ENCODE measurements at places on chromosomes 3 and 15.

DNA sequence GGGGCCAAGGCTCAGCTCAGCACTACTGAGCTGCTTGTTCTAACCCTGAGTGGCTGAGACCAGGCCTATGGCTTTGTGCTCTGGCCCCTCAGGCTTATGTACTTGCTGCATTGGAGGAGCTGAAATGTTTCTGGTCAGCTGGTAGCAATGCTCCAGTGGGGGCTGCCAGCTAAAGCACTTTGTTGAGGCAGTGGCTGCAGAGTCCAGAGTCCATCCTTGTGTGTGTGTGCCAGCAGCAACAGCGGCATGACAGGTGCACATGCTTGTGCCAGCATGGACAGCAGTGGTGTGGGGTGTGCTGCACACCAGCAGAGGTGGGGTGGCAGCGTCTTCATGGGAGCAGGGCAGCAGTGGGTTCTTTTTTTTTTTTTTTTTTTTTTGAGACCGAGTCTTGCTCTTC lies 169.1 kb downstream of the VPS8 start:
- DNase-seq, result no peak

DNA sequence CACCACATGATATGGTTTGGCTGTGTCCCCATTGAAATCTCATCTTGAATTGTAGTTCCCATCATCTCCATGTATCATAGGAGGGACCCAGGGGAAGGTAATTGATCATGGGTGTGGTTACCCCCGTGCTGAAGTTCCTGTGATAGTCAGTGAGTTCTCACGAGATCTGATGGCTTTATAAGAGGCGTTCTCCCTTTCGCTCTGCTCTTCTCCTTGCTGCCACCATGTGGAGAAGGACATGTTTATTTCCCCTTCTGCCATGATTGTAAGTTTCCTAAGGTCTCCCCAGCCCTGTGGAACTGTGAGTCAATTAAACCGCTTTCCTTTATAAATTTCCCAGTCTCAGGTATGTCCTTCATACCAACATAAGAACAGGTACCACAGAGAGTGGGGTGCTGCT lies 21.9 kb downstream of the OSTN start:
- no peak for DNase-seq

GRCh38 chr15:29034151-29034550 lies 148.4 kb downstream of the APBA2 start:
- DNase-seq, result no peak

DNA sequence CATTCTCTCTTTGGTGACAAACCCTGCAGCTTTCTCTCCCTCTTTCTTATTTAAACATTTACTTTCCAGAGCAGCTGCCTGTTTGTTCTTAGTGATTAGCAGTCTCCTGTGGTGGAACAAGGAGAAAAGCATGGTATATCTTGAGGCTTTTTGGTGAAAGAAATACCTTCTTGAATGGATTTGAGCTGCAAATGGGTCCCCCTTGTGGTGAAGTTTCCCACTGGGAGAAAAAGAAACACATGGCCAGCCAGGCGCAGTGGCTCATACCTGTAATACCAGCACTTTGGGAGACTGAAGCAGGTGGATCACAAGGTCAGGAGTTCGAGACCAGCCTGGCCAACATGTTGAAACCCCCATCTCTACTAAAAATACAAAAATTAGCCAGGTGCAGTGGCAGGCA lies 48.3 kb upstream of the ACP3 start:
- DNase-seq, result no peak

- DNase-seq, result no peak
These were observed 176.3 kb downstream of the ZMAT3 start for GRCh38 chr3:178895178-178895789.

DNA sequence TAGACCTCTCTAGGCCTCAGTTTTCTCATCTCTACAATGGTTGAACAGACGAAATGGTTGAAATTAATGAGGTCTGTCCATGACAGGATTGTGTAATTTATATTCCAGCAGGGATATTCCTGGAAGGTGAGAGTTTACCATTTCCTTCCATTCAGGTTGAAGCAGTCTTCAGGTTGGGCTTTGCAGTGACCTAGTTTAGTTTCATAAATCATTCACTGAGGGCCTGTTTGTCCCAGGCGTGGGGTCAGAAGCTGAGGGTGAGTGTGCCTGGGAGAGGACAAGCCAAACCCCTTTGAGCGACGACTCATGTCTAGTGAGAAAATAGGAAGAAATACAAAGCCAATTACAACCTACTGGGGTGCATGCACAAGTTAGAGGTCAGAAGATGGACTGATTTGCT lies 57.2 kb upstream of the CACNA2D3 start:
- no peak for DNase-seq

GRCh38 chr3:169489775-169490546 lies 173.6 kb downstream of the MECOM start:
- no peak for DNase-seq

DNA sequence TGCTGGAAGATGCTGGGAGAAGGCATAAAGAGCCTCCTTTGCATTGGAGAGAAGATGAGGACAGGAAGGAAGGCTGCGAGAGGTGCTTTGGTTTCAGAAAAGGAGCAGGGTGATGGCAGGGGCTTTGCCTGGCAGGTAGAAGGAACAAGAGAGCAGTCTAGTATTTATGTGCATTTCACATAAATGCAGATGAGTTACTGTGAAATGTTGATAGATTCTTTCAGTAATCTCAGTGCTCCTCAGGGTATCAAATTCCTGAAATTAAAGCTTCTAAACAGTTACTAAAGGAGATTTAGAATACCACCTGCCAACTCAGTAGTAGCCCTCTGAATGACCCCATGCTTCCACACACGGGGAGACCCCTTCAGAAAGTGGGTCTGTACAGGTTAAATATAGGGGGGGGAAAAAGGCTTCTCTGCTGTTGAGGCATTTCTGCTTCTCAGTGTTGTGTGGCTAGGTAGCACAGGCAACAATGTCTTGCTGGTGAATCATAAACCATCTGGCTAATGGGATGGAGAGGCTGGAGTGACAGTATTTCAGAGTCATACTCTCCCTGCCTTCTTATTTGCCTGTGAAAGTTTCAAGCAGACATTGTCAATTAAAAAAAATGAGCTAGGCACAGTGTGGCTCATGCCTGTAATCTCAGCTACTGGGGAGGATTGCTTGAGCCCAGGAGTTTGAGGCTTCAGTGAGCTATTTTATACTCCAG lies 14.3 kb upstream of the FBXL22 start:
- no peak for DNase-seq

DNA sequence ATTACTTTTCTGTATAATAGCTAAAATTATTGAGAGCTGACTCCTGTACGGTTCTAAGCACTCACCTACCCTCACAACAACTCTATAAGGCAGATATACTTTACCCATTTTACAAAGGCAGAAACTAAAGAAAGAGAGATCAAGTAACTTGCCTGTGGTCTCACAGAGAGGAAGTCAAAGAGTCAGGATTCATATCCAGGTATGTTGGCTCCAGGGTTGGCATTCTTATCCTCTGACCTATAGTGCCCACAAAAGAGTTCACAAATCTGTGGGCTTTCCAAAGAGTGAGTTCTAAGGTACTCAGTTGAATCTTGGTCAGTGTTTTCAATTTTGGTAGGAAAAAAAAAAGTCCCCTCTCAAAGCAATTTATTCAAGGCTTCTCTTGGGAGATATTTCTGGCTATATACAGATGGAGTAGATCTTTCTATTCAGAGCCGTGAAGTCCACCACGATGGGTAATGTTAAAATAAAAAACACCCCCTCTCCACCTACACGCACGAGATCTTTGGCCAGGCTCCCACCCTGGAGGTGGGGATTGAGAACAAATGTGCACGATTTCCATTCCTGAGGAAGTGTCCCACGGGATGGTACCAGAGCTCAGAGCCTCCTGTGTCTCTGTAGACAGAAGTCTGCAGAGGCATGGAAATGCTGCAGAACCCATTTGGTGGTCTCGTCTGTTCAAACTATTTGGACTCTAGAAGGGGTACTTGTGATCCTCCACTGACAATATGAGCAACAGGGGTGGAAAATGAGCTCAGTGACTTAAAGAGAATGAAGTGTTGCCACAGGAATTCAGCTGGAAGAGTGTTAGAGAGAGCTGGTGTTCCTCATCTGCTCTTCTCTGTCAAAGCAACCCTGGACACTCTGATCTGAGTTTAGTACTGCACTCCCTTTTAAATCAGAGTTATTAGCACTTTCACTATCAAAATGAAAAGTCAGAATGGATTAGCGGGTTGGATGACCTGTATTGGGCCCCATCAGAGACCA lies 212.1 kb upstream of the EIF1B start:
- no peak for DNase-seq

- DNase-seq, result no peak
These were observed 132.5 kb upstream of the THBS1 start for GRCh38 chr15:39448409-39448808.

GRCh38 chr15:65134538-65134937 lies 930 bp upstream of the PDCD7 start:
- DNase-seq, result no peak

GRCh38 chr3:30609930-30610701 lies 3.7 kb downstream of the TGFBR2 start:
- no peak for DNase-seq

DNA sequence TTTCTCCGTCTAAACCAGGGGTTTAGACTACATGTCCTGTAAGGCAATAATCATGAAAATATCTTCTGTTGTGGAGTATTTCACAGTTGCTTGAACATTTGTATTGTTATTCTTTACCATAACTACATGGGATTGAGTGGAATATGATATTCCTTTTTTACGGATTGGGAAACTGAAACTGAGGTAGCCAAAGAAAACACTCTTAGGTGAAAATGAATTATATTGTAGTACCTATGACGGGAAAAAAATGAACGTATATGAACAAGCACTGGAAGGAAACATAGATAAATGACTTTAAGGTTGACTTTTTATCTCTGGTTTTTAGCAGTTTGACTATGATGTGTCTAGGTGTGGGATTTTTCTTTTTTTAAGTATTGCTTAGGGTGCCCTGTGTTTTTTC lies 35.6 kb downstream of the MAP2K1 start:
- no peak for DNase-seq

- no peak for DNase-seq
These were observed 135.3 kb downstream of the FNDC3B start for GRCh38 chr3:172174513-172175253.

- no peak for DNase-seq
These were observed 6.6 kb downstream of the PPCDC start for GRCh38 chr15:75030023-75030413.

DNA sequence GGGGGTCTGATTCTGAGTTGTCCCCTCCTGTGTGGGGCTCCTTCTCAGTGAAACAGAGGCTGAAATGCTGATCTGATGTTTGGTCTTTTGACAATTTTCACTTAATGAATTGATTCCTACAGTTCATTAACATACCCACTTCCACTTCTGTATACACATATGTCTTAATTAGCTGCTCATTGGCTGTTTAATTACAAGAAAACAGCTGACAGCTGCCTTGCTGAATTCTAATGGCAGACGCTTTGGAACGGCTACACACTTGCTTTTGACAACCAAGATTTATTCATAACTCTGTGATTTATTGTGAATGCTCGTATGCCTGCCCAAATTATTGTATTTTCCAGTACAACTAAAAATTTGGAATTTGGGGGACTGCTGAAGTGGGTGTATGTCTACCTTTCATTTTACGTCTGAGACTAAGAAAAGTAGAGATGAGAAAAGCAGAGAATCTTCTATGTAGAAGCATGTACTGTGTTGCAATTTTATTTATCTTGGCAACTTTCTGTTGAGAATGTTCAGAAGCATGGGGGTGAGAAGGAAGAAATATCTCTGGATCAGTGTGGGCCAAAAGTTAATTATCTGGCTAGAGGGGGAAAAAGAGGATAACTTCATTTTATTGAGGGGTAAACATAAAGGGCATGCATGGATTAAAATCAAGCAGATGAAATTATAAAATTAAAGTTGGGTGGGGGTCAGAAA lies 46.5 kb upstream of the ICE2 start:
- no peak for DNase-seq

DNA sequence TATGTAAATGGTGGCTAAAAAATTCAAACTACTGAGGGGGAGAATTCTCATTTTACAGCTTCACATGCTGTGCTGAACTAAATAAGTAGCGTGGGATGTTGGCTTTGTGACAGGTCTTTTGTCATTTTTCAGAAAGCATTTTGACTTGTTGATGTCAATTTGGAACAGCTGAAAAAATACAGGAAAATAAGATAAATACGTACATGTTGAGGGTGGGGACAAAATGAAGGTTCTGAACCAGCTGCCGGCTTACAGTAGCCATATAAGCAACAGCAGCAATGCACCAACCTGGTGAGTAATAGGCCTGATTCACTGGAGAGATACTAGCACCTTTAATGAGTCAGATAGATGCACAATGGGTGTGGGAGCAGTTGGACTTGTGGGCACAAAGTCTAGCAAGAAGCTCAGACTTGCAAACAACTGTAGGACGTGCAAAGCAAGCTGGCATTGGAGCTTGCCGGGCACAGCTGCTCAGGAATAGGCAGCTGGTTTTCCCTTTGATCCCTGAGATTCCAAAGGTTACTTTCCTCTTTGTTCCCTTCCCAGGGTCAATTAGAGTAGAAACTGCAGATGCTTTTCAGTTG lies 12.9 kb downstream of the B3GNT5 start:
- DNase-seq, result no peak

GRCh38 chr15:48109212-48109611 lies 11.6 kb upstream of the SLC24A5 start:
- no peak for DNase-seq

DNA sequence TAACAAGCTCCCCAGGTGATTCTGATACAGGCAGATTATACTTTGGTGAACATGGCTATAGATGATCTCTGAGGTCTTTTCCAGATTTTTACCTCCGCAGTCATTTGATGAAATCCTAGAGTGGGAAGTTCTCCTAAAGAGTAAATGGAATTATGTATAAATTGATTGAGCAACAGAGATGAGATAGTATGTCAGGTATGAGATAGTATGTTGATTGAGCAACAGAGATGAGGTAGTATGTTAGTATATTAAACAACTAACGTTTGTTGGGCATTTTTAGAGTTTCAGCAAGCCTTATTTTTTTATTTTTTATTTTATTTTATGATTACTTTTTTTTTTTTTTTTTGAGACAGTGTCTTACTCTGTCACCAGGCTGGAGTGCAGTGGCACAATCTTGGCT lies 265.0 kb upstream of the SOX2 start:
- no peak for DNase-seq

- DNase-seq, result no peak
These were observed 103.3 kb downstream of the WDR76 start for GRCh38 chr15:43930079-43930478.

DNA sequence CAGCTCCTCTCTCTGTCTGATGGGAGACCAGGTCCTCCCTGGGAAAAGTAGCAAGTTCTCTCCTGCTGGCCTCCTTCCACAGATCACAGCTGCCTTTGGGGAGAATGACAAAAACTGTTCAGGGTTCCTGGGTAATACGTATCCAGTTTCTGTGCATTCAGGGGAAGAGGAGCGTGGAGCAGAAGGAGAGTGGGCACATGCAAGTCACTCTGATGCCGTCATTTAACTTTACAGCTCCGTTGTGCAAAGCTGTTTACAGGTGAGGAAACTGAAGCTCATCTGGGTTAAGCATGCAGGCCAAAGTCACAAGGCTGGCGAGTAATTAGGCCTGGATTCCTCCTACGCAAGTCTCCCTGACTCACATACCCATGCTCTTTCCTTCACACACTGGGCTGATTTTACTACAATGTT lies 7.5 kb upstream of the TM4SF1 start:
- DNase-seq, result no peak

- DNase-seq, result no peak
These were observed 69.4 kb downstream of the OSBPL10 start for GRCh38 chr3:31911643-31912042.

- no peak for DNase-seq
These were observed 271.5 kb upstream of the COL8A1 start for GRCh38 chr3:99366663-99367429.

GRCh38 chr3:111519178-111519855 lies 22.7 kb upstream of the CD96 start:
- DNase-seq, result no peak

- DNase-seq, result no peak
These were observed 166.7 kb downstream of the FRMD5 start for GRCh38 chr15:44028349-44028748.

Data from NCI-H1930 (cell line).